ENCODE measurements at places on chromosomes 7 and 10.

DNA sequence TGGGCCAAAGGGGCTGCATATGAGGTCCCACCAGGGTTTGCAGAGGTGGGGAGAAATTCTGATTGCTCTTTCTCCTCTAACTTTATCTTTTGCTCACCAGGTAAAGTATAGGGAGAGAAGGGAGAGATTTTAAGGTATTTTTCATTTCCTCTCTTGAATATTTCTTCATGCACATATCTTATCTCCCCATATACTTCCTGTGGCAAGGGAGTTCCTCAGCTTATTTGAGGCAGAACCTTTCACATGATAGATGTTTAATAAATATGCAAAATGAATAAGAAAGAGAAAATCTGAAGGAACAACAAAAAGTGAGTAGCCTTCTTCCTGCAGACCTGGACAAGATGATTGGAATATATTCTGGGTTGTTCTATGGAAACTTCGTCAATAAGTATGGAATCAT is 67.4 kb upstream of the PDCD4 start:
- DNase-seq, result no peak

DNA sequence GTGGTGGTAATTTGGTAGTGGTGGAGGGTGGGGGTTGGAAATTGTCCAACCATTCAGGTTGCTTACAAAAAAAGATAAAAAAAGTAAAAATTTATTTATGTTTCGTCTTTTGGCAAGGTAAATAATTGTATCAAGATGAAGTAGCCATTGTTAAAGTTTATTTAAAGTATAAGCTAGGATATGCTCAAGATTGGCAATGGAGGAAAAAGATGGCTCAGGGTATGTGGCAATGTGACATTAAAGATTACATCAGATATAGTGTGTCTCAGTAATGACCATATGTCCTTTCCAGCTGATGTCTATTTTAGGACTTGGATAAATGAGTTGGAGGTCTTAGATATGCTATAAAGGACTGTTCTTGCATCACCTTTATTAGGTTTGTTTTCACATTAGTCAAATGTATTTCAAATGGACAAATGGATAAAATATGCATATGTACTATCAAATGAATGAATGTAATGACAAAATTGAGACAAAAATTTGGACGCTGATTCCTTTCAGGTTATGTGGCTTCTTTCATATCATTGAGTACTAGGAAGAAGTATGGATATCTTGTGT is 60.9 kb downstream of the ST7 start:
- no peak for DNase-seq

- DNase-seq, result no peak
These were observed 21.8 kb downstream of the AUTS2 start for GRCh38 chr7:69620063-69620462.

- DNase-seq, result no peak
These were observed 14.7 kb upstream of the FAM171A1 start for GRCh38 chr10:15385552-15386455.

- DNase-seq, result no peak
These were observed 18.2 kb downstream of the SLC29A3 start for GRCh38 chr10:71337219-71337701.

DNA sequence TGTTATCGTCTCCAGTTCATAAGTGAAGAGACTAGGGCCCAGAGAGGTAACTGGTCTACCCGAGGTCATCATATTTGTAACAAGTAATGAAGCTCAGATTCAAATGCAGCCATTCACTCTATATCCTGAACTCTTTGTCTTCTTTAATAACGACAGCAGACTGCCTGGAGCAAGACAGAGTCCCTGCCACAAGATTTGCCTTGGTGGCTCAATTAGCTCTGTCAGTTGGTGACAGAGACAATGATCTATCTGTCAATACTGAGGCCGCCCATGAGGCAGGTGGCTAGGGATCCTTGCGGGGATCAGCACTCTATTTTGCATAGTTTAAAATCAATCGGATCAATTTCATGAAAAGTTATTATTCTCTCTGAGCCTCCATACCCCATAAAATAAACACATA is 43.9 kb downstream of the SH3PXD2A start:
- DNase-seq, result no peak

DNA sequence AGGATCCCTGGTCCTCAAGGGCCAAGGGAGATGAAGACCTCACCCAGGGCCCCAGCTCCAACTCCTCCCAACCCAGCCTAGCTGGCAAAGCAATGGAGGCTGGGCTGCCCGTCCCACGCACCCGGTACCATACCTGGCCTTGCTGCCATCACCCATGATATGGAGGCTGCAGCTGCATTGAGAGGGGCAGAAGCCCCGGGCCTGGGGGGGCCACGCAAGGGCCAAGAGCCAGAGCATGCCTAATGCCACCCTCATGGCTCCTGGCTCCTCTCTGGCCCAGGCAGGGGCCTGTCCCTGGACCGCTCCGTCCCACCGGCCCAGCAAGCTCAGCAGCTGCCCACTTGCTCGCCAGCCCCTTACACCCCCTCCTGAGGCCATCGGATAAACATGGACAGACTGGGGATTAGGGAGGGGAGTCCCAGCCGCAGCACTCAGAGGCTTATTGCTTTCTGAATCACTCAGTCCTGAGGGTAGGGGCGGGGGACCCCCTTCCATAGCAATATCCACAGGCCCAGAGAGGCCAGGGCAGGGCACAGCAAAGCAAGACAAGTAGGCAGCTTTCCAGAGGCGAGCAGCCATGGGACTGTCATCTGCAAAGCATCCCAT is at the start of gene LRIT1:
TSS of gene LRIT1 (minus strand) at position 362 of the 606 bp plus-strand sequence. CDS start at position 255, 107 bp downstream.
- no peak for DNase-seq

DNA sequence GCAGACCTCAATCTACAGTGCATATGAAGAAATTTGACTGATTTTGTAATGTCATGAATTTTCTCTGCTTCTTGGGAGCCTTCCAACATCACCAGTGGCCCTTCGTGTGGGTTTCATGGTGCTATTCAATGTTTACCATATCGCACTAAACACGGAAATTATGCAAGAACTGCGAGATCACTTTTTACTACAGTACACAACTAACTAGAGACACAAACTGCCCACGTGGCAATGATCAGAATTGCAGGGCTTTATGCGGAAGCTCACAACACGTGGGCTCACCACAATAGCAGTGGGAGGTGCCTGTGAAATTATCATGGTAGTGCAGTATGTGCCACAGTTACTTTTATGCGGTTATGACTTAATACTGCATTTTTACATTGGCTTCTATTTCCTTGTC is 449.7 kb upstream of the KLF6 start:
- no peak for DNase-seq

GRCh38 chr7:17774248-17774647 is 166.0 kb downstream of the SNX13 start:
- DNase-seq, result peak; percentile 77

DNA sequence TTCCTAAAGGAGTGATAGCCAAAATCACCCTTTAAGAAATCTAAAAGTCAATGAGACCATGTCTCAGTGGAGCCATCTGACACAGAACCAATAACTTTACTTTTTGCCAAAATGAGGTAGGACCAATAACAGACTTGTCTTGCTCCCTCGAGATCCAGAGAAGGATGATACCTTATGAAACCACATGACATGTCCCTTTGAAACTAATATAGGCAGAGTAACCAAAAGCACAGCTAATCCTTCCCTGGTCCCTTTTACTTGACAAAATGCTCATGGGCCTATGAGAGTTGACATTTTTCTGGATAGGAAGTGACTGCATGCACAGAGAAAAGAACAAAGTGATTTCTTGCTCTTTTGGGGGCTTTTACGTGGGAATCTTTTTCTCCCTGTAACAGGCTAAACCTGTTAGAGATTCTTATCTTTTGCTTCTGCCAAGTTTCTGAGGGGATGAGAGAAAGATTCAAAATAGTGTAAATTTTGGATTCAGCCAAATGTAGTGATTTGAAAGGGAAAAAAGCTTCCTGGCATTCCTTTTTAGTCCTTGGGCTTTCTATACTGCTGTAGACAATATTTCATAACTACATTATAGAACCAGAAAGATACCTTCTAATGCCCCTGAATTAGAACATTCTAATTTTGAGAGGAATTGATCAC is 87.6 kb downstream of the ARMH3 start:
- no peak for DNase-seq

DNA sequence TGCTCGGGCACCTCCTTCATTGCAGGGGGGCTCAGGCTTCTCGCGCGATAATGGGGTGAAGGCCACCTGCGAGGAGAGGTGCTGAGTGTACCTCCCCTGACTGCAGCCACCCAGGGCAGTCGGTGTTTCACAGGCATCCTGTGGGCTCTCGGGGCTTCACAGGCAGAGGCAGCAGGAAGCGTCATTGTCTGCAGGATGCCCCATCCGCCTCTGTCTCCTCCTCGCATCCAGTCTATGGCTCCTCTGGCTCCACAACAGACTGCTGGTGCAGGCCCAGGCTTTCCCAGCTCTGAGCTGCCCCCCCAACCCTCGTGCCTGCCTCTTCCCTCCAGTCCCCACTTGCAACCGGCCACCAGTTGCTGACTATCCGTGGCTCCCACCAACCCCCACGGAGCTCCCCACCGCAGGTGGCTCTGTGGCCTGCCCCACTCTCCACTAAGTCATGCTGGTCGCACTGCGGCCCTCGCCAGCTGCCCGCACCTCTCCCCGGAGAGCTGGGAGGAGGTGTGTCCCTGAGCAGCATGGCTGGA is 36.5 kb downstream of the CAMK2B start:
- DNase-seq, result no peak

- DNase-seq, result no peak
These were observed 239.3 kb downstream of the THSD7A start for GRCh38 chr7:11592699-11593098.

GRCh38 chr7:142797391-142798377 is 26.9 kb downstream of the PRSS2 start:
- no peak for DNase-seq

DNA sequence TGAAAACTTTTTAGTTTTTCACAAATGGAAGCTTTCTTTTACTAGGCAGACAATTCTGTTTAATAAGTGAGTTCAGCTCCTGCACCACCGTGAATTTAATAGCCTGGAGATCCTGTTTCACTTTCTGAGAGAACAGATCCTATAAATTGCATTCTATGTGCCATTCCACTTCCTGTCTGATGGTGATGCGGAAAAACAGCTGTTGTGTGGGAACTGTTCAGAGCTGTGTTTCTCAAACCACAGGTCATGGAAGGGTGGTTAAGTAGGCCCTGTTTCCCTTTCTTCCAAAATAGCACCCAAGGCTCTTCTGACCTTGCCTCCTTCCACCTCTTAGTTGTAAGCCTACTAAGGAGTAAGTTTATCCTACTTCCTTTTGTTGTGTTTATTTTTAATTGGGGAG is 97.2 kb upstream of the DKK1 start:
- DNase-seq, result peak; percentile 91

DNA sequence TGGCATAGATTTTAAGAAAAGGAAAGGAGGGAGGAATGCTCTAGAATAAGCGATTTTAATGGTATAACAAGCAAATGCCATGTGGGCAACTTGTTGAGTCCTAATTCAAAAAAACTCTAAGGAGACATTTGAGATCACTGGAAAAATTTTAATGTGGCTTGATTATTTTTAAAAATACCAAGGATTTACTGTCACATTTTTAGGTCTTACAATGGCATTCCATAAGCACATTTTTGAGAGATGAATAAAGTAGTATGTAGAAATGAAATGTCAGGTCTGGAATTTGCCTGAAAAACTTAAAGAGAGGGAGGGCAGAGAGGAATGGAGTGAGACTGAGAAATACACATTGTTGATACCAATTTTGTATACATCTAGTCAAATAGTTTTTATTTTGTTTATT is 20.3 kb downstream of the NCAPG2 start:
- no peak for DNase-seq

DNA sequence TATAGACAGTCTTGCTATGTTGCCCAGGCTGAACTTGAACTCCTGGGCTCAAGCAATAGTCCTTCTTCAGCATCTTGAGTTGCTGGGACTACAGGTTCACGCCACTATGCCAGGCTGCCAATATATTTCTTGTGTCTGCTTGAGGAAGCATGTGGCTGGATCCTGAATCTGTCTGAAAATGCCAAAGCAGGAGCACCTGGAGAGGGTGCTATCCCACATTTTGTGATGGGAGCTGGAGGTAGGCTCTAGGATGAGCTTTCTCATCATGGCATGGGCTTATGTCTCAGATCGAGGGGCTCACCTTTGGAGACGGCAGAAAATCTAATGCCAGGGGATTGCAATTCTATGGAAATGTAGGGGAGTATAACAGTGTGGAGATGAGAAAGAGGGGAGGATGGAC is 744.2 kb downstream of the GRID1 start:
- DNase-seq, result no peak

DNA sequence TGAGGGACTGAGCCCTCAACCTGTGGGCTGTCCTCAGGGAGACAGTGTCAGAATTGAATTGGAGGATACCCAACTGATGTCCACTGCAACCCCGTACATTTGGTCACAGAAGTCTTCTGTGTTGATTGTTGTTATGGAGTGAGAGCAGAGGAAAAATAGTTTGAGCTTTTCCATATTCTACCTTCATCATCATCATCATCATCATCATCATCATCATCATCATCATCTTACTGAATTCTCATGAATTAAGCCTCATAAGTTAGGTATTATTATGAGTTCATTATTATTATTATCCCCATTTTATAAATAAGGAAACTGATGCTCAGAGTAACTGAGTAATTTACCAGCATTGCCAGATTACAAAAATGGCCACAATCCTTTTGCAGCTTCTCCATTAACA is 8.4 kb downstream of the ALDH18A1 start:
- no peak for DNase-seq

All from brain microvascular endothelial cell (primary cell).